ENCODE measurements at places on chromosomes 6 and 20.

DNA sequence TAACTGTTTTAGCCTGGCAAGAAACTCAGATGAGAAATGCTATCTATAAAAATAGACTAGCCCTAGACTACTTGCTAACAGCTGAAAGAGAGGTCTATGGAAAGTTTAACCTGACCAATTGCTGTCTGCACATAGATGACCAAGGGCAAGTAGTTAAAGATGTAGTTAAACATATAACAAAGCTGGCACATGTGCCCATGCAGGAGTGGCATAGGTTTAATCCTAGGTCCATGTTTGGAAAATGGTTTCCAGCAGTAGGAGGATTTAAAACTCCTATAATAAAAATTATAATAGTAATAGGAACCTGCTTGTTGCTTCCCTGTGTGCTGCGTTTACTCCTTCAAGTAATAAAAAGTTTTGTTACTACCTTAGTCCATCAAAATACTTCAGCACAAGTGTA, 51.2 kb upstream of the ADGRF4 start:
- DNase-seq = no peak

GRCh38 chr6:41201764-41202173, 820 bp upstream of the TREML2 start:
- no peak for DNase-seq

DNA sequence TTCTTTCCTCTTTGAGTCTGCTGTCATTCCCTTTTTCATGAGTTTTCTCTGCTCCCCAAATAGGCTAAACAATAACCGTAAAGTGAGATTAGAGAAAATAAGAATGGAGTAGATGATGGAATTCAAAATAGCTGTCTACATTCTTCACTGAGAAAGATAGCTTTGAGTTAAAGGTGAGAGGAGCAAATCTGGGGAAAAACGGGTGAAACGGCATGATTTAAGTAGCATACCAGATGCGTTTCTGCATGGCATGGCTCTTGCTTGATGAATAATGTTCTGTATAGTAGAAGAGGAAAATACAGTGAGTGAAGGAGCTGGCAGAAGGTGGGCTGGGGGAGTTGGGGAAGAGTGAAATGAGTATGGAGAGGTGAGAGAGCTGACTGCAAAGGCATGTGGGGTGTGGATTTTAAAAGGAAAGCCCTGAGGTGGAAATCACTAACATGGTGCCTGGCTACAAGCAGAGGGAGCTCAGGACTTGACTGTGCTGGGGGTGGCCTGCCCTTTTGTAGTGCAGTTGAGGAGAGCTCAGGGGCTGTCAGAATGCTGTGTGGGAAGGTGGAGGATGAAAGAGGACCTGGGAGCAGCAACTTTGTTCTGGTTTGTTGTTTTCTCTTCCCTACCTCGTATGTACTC, 8.8 kb downstream of the BICRAL start:
- no peak for DNase-seq

DNA sequence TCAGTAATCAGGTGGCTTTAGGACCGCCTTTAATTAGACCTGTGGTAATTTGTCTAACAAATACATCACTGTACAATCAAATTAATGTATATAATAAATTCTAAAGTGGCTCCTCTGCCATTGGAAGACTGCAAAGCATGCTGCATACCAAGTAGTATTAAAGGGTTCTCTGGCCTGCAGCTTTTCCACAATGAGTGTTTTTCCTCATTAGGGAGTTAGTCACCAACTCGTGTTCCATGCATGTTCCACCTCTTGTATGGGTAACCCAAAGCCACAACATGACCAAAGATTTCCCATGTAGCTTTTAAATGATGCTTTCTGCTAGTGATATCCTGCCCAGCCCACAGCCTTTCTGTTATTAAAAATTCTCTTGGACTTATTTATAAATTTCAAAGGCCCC, 218.7 kb downstream of the FUT9 start:
- no peak for DNase-seq

- DNase-seq = no peak
Measured at GRCh38 chr6:39496915-39497314, 174.4 kb upstream of the KCNK16 start.

DNA sequence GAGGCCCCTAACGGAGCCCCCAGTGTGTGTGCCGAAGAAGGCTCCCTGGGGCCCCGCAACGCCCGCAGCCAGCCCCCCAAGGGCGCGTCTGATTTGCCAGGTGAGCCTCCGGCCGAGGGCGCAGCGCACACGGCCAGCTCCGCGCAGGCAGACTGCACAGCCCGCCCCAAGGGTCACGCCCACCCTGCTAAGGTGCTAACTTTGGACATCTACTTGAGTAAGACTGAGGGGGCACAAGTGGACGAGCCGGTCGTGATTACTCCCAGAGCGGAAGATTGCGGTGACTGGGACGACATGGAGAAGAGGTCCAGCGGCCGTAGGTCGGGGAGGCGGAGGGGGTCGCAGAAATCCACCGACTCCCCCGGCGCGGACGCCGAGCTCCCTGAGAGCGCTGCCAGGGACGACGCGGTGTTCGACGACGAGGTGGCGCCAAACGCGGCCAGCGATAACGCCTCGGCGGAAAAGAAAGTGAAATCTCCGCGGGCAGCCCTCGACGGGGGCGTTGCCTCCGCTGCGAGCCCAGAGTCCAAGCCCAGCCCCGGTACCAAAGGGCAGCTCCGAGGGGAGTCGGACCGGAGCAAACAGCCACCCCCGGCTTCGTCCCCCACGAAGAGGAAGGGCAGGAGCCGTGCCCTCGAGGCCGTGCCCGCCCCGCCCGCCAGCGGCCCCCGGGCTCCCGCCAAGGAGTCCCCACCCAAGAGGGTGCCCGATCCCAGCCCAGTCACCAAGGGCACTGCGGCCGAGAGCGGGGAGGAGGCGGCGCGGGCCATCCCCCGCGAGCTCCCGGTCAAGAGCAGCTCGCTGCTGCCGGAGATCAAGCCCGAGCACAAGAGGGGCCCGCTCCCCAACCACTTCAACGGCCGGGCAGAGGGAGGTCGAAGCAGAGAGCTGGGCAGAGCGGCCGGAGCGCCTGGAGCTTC, 117.0 kb downstream of the RTN4IP1 start:
- peak; percentile 63 for DNase-seq

DNA sequence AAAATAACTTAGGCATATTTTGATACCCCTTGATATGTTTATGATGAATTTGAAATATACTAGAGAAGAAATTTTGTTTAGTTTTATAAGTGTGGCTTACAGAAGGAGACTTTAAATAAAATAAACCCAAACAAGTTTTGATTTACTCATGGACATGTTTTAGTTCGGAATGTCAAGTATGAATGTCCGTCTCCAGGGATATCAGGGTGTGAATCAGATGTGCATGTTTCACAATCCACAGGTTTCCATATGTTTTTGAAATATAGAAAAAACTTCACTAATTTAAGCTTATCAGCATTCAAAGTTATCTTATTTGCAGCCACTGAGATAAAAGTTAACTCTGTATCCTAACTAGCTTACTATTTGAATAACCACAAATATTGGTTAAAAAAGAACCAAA, 51.5 kb downstream of the PLCB1 start:
- no peak for DNase-seq

DNA sequence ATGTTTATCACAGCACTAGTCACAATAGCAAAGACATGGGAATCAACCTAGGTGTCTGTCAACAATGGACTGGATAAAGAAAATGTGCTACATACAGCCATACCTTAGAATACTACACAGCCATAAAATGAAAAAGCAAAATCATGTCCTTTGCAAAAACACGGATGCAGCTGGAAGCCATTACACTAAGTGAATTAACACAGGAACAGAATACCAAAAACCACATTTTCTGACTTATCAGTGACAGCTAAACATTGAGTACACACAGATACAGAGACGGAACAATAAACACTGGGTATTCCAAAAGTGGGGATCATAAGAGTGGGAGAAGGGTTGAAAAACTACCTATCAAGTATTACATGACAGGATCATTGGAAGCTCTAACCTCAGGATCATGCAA, 43.3 kb upstream of the DST start:
- DNase-seq = no peak

DNA sequence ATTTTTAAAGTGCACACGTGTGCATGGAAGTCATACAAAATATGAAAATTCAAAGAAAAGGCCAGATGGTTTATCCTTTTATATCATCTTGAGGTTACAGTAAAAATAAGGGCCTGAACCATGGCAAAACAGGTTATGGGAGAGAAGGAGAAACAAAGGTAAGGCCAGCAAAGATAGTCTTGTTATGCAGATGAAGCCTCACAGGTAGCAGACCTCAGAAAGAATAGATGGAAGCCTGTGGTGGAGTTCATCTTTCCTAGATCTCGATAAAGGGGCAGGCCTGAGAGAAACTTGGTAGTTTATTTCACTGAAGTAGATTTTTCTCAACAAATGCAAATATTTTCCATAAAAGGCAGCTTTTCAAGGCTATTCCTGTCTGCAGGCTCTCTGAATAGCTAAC, 693.8 kb downstream of the KHDRBS2 start:
- no peak for DNase-seq

- no peak for DNase-seq
Measured at GRCh38 chr6:33620158-33620855, 815 bp upstream of the ITPR3 start.

DNA sequence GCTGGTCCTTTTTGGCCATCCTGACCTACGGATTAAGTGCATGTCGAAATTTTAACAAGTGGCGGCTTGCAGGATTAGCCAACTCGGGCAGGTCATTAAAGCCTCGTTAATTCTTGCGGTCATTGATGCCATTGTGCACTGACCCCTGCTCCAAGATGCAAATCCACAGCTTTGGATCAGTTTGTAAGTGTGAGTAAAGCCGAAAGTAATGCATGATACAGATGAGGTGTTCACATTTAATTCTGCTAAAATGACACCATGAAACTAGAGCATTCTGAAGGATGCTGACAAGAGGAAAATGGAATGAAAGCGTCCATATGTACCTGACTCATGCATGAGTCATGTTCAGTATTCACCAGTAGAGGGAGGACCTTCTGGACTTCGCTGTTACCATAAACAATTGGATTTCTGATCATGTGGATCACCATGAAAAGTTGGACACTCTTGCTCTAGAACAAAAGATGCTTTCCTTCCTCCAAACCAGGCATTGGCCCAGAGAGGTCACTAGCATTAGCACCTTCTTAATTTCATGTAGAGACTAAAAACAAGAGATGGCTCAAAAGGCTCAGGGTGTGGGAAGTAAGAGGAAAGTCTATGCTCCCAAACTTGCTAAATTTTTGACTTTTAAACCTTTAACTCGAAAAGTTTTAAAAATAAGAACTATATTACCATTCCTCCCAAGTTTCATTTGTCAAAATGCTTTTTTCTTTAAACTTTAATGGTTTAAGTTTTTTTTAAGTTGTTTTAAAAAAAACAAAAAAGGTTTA, 48.0 kb downstream of the MUC22 start:
- DNase-seq = no peak

All from NCI-H1930 (cell line).